Fibroblast of lung (primary cell): ENCODE measurements at places on chromosomes 5 and 9. TPM values are rescaled to one million over a fixed set of nuclear protein-coding genes. Genes with fewer than 3 reads are reported as not detected.

MOB3B gene
- 0.12 and 0.15 TPM in 2 replicates for polyA plus RNA-seq

SCGB3A1 gene
- polyA plus RNA-seq = not detected in 2 replicates

B4GALT1 gene
- polyA plus RNA-seq = 51.9 and 64.8 TPM in 2 replicates

CCNO gene
- 0.03 TPM in 1 of 2 replicates, not detected in the other for polyA plus RNA-seq

F12 gene
- polyA plus RNA-seq = 0.10 and 0.19 TPM in 2 replicates

GDNF gene
- 0.32 and 2.2 TPM in 2 replicates for polyA plus RNA-seq

CAVIN4 gene
- 0.50 and 1.2 TPM in 2 replicates for polyA plus RNA-seq

BRINP1 gene
- polyA plus RNA-seq = 0.02 and 0.06 TPM in 2 replicates

CCDC152 gene
- 1.4 and 3.3 TPM in 2 replicates for polyA plus RNA-seq

FGF1 gene
- polyA plus RNA-seq = 6.9 and 17.7 TPM in 2 replicates

SHOC1 gene
- 0.02 and 0.11 TPM in 2 replicates for polyA plus RNA-seq

SPATA31C1 gene
- not detected in 2 replicates for polyA plus RNA-seq

NIPAL4 gene
- polyA plus RNA-seq = 0.06 and 0.07 TPM in 2 replicates

RFESD gene
- 2.7 TPM in 2 replicates for polyA plus RNA-seq

CNTLN gene
- 8.5 and 9.1 TPM in 2 replicates for polyA plus RNA-seq

FAM221B gene
- polyA plus RNA-seq = not detected in 2 replicates

SV2C gene
- polyA plus RNA-seq = not detected in 2 replicates

DNA sequence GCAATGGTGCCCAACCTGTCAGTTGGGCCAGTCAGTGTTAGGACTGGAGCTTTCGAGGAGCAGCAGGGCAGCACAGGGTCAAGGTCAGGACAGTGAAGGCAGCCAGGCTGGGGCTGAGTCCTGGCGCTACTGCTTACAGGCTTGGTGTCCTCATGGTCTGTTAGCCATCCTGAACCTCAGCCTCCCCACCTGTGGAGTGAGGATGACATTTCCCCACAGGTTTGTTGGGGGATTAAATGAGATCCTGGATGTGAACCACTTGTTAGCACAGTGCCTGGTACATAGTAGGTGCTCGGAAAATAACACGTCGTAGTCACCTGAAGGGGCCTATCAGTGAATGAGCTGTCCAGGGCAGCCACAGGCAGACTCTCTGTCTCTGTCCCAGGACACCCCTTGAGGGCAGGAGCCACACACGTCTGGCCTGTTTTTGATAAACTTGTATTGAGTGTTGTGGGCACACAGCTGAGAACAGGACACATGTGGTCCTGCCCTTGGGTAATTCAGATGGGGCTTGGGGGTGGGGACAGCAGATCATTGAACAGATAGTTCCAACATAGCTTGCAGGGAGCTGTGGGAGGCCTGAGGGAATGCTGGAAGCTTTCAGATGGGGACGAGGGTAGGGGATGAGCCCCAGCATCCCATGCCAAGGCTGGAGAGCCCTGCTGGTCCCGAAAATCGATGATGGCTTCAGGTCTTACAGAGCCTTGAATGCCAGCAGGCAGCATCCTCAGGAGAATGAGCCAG, 69.3 kb downstream of the AMBP start:
- DNase-seq = no peak

- peak; percentile 58 for DNase-seq
Observed at GRCh38 chr5:8710426-8710930, 835.4 kb downstream of the SEMA5A start.

DNA sequence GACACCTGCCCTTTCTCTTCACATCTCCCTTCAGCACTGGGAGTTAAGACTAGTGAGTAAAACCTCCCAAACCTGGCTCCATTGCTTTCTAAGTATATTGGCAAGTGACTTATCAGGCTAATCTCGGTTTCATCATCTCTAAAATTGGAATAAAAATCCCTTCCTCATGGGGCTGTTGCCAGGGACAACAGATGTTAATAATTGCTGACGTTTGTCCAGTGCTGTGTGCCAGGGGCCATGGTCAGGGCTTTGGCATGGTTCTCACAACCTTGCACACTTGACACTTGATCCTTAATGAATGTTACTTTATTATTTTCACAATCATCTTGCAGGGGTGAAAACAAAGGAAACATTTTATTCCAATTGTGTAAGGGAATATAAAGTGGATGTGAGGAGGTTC, 1262.0 kb upstream of the WWC1 start:
- peak; percentile 48 for DNase-seq

DNA sequence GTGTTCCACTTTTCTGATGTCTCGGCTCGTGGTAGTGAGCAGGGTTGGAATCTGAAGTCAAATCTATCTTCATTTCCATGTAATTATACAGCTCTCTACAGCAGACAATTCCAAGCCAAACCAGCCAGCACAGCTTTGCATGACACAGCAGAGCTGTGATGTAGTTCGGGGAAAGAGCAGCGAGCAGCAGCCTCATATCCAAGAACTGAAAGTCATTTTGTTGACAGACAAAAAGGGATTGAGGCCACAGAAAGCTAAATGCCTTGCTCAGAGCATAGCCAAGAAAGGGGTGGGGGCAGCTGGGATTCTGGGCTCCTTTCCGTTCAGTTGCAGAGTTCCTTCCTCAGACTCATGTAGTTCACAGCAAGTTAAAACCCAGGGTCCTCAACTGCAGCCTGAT, 32.1 kb downstream of the LCP2 start:
- peak; percentile 14 for DNase-seq

GRCh38 chr9:38017149-38017884, 51.7 kb downstream of the SHB start:
- DNase-seq = no peak

GRCh38 chr5:36596247-36596646, 10.2 kb upstream of the SLC1A3 start:
- no peak for DNase-seq

- no peak for DNase-seq
Observed at GRCh38 chr9:28610339-28610738, 1037.1 kb upstream of the C9orf72 start.

DNA sequence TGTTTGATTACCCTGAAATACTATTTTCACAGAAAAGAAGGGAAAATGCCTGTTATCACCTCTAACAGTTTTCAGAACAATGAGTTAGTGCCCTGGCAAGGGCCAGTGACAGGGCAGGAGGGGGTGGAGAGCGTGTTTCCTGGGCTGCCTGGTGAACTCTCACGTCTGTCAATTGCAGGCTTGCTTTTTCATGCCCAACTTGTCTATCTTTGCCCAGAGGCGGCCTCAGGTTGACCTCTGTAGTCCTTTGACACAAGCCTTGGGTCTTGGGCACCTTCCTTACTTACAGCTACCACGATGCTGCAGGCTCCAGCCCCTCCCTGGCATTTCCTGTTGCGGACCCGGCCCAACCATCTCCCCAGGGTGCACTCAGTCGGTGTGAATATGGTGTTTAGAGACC, 2.2 kb upstream of the CEL start:
- DNase-seq = no peak

- DNase-seq = no peak
Observed at GRCh38 chr5:67181648-67182221, 14.9 kb downstream of the CD180 start.

DNA sequence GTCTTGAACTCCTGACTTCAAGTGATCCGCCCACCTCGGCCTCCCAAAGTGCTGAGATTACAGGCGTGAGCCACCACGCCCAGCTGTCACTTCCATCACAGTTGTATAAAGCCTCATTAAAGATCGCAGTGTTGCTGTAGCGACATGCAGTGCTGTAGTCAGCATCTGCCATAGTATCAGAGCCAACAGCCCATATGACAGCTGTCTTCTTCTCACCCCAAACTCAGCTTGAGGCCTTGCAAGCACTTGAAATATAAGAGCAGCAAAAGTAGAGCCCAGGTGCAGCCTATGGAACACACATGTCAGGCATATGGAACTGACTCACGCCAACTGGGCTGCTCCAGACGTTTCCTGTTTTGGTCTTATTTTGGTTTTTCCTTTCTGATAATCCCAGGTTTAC, 167.8 kb downstream of the TRIO start:
- no peak for DNase-seq

GRCh38 chr5:178202541-178202940, 1.8 kb upstream of the HNRNPAB start:
- DNase-seq = no peak

- no peak for DNase-seq
Observed at GRCh38 chr5:10262121-10262774, 12.2 kb downstream of the CCT5 start.

- DNase-seq = peak; percentile 66
Observed at GRCh38 chr5:174825587-174825986, 101.2 kb downstream of the MSX2 start.

GRCh38 chr5:83378624-83379289, 92.8 kb upstream of the VCAN start:
- DNase-seq = no peak

GRCh38 chr5:37075399-37075950, 173.7 kb downstream of the CPLANE1 start:
- peak; percentile 36 for DNase-seq

- no peak for DNase-seq
Observed at GRCh38 chr9:109518621-109519335, 20.7 kb upstream of the PTPN3 start.

DNA sequence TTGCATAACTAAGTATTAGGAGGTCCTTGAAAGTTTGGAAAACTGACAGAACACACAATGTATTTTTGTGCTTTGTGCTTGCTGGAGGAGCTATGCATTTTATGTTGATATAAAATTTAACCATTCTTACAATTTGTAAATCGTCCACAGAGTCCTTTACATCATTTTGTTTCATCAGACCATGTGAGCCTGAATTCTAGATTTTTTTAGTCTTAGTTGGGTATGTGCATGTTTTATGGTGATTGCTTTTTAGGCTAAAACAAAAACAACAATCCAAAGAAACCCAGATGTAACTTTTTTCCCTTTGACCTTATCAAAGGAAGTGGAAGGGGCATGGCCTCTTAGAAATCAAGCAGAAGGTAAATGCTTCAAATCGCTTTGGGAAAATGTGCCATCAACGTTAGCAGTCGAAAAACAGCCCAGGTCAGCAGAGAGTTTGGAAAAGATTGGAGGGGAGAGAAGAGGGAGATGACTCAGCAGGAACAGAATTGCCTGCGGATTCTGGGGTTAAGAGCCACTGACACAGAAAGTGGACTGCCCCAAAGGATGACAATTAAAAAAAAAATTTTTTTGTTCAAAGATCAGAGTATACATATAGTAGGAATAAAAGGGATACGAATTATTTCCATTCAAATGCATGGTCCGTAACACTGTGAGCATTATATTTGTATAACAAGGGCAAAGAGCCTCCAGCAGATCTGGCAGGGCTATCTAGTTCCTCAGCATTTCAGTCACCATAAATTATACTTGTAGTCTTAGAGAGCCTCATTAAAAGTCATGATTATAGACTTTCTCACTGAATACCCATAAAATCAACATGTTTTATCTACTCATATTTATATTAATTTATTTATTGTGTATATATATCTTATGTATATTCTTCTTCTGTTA, 253.5 kb upstream of the HAPLN1 start:
- peak; percentile 6 for DNase-seq

- no peak for DNase-seq
Observed at GRCh38 chr5:23639326-23639725, 131.9 kb downstream of the PRDM9 start.

- no peak for DNase-seq
Observed at GRCh38 chr9:72351538-72352453, 13.2 kb downstream of the ZFAND5 start.

GRCh38 chr9:136827794-136828473, 14.3 kb upstream of the AJM1 start:
- DNase-seq = no peak

GRCh38 chr5:123705741-123706140, 193.8 kb downstream of the CSNK1G3 start:
- peak; percentile 44 for DNase-seq

DNA sequence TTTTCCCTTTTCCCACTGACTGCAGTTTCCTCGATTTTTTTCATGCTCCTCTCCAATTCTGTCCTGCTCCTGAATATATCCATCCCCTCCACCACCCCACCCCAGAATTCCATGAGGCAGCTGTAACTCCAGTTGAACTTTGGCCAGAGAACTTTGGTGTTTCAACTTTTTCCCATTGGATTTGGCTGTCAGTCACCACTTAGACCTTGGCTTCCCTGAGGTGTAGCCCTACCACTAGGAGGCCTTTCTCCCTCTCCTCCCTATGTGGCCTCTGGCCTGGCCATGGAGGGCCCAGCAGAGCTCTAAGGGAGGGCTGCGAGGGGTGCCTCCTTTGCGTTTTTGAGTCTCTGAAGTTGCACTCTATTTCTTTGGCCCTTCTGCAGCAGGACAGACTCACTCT, 261.3 kb downstream of the PIK3R1 start:
- DNase-seq = no peak

- DNase-seq = no peak
Observed at GRCh38 chr9:99414321-99414720, 192.2 kb downstream of the SEC61B start.

- DNase-seq = no peak
Observed at GRCh38 chr9:78297672-78297961, 692 bp downstream of the PSAT1 start.

- DNase-seq = peak; percentile 71
Observed at GRCh38 chr9:79134654-79135053, 437.1 kb upstream of the TLE4 start.

DNA sequence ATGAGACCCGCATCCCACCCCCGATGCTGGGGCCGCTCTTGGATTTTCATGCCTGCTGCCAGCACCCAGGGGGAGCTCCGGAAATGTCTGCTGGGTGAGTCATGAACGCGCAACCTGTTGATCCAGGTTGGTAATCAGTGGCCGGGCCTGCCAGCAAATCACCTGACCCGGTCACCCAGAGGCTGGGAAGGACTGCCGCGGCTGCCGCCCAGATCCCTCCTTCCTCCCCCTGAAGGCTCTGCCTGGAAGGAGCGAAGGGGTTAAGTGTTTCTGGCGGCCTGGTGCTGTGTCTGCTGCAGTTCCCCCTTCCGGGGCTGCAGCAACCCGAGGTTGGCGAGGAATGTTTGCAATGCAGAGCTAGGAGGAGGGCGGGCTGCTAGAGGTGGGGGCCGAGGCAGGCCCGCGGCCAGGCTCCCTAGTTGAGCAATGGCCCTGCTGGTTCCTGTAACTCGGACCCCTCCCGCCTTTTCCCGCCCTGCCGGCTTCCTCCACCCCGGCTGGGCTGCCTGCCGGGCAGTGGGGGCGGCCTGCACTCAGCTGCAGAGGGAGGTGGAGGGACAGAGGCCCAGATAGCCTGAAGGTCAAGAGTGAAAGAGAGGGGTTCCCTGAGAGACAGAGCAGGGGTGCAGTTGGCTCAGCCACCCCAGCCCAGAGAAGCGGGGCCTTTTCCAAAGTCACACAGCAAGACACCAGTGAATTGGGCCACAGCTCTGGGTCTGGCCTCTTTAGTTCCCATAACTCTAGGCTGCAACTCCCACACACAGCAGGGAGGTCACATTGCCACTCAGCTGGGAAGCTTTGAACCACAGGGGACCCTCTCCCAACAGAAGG, 156.3 kb upstream of the IER5L start:
- peak; percentile 99 for DNase-seq

GRCh38 chr5:108810717-108811116, 63.0 kb downstream of the FER start:
- DNase-seq = no peak

DNA sequence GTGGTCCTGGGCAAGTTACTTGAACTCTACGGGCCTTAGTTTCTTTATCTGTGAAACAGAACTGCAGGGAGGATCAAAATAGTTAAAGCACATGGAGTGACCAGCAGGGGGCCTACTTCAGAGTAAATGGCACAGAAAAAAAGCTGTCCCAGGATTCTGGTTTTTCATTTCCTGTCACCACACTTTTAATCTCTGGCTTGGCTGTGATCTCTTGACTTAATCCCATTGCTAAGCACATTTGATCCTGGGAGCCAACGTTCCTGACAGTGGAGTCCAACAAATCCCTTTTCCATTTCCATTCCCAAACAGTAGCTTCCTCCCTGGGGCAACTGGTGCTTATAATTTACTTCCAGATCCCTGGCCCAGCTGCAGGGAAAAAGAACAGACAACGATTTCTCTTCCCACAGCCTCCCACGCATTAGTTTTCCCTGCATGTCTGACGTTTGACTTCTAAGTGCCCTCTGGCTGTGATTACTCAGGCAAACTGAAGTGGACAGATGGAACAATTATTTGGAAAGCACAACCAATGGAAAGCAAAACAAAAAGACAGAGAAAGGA, 136.5 kb upstream of the STK32A start:
- peak; percentile 44 for DNase-seq
